Stimulated activated CD8-positive, alpha-beta memory T cell treated with anti-CD3 and anti-CD28 coated beads, Interleukin-4, amount 100 ng/mL, for 1 hour (primary cell): ENCODE measurements at places on chromosomes 2 and 18.

DNA sequence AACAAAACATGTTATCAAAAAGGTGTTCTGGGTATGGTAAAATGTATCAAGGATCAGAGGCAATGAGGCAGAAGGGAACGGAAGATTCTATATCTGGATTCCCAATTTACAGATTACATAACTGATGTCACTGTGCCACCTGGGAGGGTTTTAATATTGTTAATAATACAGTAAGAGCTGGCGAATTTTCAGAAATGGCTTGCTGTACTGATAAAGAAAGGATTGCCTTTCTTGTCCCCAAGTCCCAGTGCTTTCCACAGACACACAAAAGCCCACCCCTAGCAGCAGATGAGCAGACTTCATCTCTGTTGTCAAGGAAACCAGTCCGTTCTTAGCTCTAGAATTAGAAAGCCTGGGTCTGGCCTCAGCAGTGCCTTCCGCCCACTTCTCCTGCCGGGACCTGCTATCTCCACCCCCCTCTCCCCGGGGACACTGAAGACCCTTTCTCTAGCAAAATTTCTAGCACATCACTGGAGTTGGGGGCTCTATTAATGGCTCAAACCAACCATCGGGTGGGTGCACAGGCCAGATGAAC, 34.3 kb downstream of the ADD2 start:
- DNase-seq, result no peak

GRCh38 chr2:72916743-72917137, 579 bp upstream of the EMX1 start:
- DNase-seq, result no peak

GRCh38 chr2:219352448-219353023, 20.0 kb upstream of the RESP18 start:
- peak; percentile 24 for DNase-seq

GRCh38 chr2:237154884-237155851, 69.5 kb downstream of the COPS8 start:
- no peak for DNase-seq

DNA sequence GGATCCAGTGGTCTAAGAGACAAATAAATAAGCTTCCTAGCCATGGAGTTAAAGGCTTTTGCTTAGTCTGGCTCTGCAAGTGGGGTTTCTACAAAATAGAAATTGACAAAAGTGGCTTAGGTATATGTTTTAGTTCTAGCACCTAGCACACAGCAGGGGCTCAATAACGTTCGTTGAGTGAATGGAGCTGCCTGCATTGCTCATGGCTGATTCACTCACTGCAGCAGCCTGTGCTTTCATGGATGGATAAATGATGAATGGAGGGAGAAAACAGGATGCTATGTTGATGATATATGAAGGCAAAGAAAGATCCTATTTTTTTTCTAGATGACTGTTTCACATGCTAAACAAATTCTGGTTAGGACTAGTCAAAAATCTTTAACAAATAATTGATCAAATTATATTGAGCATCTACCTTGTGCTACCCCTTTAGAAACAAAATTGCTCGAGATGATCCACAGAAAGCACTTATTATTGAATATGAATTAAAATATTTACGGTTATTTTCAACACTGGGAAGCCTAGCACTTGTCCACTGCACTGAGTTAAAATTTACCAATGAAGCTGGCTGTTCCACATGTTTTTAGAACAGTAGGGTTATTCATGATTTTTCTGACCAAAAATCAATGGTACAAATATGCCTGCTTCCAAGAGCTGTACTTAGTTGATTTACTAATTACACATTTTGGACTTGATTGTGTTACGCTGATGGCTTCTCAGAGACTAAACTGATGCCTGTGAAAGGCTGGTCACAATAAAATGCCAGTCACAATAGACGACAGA, 39.6 kb downstream of the HDHD2 start:
- DNase-seq, result no peak

DNA sequence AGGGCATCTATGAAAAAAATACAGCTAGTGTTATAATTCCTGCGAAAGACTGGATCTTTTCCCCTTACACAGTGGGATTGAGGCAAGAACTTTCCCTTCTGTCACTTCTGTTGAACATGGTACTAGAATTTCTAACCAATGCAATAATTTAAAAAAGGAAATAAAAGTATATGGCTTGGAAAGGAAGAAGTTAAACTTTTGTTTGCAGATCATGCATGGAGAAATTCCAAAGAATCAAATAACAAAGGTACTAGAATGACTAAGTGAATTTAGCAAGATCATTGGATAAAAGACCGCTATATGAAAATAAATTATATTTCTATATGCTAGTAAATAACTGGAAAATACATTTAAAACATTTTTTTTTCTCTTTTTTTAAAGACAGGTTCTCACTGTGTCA, 31.0 kb upstream of the SH3BP4 start:
- no peak for DNase-seq

DNA sequence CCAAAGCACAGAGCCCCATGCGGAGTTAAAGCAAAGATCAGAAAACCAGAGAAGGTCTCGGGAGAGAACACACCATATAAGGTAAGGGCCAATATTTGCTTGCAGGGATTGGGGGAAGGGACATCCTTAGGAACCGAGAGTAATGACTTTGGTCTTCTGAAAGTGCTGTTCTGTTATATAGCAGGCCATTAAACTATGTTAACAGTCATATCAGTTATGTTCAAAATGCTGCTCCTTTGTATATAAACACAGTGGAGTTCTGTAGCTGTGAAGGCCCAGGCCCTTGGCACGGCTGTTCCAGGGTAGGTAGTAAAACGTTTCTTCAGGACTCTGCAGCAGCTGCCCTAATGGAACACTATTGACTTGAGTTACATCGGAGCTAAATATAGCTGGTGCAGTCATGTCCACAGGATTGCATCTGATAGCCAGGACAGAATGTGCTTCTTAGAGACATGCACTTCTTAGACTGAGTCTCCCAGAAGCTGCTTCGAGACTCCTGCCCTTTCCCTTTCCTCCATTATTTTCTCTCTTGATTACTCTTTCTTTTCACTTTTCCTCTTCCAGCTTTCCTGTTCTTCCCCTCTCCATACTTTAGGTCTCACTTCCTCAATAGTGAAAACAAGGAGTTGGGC, 122.4 kb downstream of the SETBP1 start:
- DNase-seq, result no peak

GRCh38 chr2:173544641-173545363, 190.1 kb downstream of the CDCA7 start:
- no peak for DNase-seq

GRCh38 chr18:63974991-63975390, 5.1 kb downstream of the SERPINB8 start:
- DNase-seq, result no peak

- no peak for DNase-seq
Measured at GRCh38 chr2:44615950-44616518, 254.3 kb downstream of the CAMKMT start.

GRCh38 chr2:201257381-201257955, 2.9 kb upstream of the CASP8 start:
- DNase-seq, result no peak

- DNase-seq, result no peak
Measured at GRCh38 chr2:29223851-29224692, 108.9 kb downstream of the CLIP4 start.

DNA sequence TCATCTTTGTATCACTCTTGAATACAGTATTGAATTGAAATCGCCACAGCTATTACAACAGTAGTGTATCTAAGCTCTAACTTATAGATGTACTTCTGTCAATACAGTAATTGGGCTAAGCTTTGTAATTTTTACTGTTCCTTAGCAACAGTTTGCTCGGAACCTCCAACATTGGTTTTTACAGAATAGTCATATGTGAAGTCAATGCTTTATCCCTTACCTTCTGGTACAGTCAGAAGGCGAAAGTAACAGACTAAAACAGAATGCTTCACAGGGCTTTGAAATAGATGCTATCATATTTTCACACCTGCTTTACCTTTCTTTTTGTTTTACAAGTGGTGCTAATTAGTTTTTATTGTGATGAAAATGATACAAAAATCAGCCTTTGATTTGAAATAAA, 46.9 kb upstream of the CYP20A1 start:
- DNase-seq, result no peak

GRCh38 chr18:6370886-6371635, 43.6 kb downstream of the L3MBTL4 start:
- DNase-seq, result no peak

DNA sequence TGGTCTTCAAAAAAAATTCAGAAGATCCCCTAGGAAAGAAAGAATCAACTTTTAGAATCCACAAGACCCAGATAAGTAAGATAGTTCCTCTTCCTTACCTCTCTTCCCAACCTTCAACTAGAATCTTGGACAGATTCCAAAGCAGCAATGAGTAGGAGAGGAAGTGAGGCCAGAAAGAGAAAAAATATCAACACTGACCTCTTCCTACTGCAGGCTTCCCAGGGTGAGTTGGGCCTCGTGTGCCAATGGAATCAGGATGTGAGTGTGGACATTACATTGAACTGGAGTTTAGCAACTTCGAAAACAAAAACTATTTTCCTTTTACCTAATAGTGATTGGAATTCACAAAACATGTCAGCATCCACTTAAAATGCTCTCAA, 102.5 kb upstream of the PIEZO2 start:
- no peak for DNase-seq

- DNase-seq, result no peak
Measured at GRCh38 chr2:28011322-28011737, 120.8 kb downstream of the BABAM2 start.

DNA sequence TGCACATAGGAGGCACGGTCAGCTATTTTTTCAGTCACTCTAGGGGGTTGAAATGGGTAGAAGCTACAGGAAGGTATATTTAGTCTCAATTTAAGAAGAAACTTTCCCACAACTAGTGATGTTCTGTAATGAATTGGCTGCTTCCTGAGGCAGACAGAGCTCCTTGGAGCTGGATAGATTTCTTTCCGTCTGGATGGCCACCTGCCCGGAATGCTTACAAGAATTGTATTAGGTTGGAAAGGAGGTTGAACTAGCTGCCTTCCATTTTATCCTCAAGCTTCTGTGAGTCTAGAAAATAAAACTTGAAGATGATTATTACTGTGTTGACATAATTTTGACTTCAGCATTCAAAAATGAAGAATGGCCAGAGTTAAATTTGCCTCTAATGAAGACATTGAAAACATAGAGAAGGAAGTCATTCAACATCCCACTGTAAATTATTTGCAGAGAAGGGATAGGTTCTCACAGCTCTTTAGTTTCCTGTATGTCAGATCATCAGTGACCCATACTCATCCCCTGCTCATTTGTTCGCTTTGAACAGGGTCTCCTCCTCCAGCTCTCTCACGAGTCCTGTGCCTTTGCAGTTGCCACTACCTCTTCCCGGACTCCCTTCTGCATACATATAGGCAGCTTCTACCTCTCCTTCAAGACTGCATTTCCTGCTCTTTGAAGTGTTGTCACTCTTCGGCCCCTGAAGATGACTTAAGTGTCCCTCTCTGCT, 88.8 kb downstream of the CRIM1 start:
- no peak for DNase-seq

GRCh38 chr2:74033375-74033774, 48.7 kb downstream of the TET3 start:
- DNase-seq, result no peak

- no peak for DNase-seq
Measured at GRCh38 chr2:227706859-227707258, 11.0 kb downstream of the SLC19A3 start.
